ENCODE measurements at places on chromosomes 3 and 15. TPM values are rescaled to one million over a fixed set of nuclear protein-coding genes. Genes with fewer than 3 reads are reported as not detected.

DNA sequence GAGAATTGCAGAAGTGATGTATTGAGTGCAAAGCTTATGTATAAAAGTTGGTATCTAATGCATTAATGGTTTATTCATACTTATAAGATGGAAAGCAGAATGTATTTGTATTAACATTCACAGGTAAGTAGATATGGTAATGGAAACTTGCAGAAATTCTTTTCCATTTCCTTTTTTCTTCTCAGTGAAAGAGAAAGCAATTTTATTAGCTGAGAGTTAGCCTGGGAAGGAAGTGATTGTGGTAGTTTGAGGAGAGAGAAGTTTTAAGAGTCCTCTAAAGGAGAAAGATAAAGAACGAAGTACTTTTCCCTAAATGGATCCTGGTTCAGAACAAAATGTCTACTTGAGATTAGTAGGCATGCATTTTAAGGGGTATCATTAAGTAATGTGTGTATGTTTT is 60.1 kb upstream of the OSTN start:
- DNase-seq: no peak

- DNase-seq: no peak
Observed at GRCh38 chr15:40344217-40344616, 3.5 kb upstream of the CCDC9B start.

- DNase-seq: peak; percentile 81
Observed at GRCh38 chr3:134336587-134336986, 37.7 kb downstream of the AMOTL2 start.

Gene ACTC1
- not detected for total RNA-seq

Gene CHRNA7
- under 0.01 TPM for total RNA-seq

Gene CBLB
- 34.4 TPM for total RNA-seq

Data from bronchial epithelial cell (primary cell).